ENCODE measurements at places on chromosomes 2 and 18.

DNA sequence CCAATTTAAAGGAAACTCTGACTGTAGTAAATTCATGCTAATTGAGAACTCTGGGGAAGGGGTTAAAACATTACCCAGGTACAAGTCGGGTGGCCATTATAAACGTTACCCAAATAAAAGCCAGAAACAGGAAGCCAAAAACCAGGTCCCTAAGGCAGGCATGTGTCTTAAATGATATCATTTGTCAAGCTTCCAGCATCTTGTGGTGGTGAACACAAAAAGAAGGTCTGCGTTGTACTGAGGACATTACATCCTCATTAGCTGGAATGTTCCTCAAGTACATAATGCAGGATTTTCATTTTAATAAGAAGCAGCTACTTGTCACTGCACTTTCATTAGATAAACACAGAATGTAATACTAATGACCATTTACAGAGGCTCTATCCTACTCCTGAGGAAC lies 10.9 kb downstream of the PTGR3 start:
- no peak for DNase-seq

GRCh38 chr2:174058026-174058425 lies 92.9 kb upstream of the SP3 start:
- DNase-seq: no peak

- DNase-seq: no peak
Observed at GRCh38 chr2:218091746-218092145, 22.7 kb downstream of the RUFY4 start.

- DNase-seq: peak; percentile 90
Observed at GRCh38 chr2:173027181-173028128, 48.2 kb upstream of the MAP3K20 start.

DNA sequence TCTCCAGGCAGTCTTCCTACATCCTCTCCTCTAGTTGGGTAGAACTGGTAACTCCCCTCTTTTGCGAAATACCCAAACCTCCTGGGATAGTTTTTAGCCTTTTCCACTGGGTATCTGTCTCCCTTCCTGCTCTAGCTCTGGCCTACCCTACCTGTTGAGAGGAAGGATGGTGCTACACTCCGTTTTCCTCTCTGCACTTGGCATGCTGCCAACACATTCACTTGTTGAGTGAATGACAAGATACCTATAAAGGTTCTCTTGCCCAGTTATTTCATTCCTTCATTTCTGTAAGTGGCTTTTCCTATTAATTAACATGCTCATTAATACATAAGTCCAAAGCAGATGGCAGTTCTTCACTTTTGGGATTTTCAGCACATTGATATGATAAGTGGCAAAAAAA lies 293.8 kb downstream of the CNTNAP5 start:
- no peak for DNase-seq

GRCh38 chr2:72770879-72771461 lies 54.9 kb downstream of the EXOC6B start:
- DNase-seq: peak; percentile 87

GRCh38 chr2:41695198-41696113 lies 352.4 kb upstream of the PKDCC start:
- DNase-seq: no peak

DNA sequence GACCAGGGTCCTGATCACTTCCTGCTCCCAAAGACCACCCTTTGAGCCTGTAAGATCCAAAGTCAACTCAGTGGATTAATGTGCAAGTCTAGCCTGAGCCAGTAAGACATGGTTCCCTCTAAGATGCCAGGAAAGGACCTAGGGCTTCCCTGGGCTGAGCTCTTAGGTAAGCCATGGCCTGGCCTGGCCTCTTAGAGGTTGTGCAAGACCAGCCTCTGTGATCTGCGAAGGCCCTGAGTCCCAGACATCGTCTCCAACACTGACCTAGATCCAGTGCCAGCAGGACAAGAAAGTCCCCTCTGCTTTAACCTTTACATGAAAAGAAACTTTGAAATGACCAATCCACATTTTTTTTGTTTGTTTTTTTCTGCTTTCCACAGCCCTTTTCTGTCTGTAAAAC lies 73.6 kb upstream of the CYP1B1 start:
- no peak for DNase-seq

DNA sequence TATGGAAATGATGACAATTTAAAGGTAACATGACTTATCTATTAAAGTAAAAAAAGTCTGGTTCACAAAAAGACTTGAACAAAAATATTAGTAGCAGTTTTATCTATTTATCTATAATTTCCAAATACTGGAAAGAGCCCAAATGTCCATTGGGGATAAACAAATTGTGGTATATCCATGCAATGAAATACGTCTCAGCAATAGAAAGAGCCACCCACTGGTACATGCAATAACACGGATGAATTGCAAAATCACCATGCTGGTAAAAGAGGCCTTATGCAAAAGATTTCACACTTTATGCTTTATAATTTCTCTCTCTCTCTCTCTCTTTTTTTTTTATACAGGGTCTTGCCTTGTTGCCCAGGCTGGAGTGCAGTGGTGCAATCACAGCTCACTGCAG lies 91.4 kb upstream of the ASAP2 start:
- DNase-seq: no peak

DNA sequence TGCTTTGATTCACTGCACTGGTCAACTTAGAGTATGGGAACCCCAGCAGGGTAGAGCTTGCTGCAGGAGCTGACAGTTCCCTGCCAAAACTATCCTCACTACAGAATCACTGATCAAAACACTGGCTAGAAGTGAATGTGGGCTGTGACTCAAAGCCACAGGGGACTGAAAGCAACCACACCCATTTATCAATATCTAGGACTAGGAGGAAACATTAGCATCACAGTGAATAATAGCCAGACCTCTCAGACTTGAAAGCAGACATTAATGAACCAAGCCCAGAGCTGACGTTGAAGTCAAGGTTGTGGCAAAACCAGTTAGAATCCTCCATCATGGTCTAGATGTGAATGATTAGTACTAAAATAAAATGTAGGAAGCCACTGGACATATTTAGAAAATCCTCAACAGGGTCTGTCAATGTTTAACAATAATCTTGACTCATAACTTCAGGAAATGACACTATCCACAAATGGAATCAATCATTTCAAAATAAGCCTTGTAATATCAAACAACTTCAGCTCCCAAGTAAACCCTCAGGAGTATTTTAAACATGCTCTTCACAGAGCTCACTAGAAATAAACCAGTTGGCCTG lies 131.4 kb downstream of the CDH20 start:
- no peak for DNase-seq

DNA sequence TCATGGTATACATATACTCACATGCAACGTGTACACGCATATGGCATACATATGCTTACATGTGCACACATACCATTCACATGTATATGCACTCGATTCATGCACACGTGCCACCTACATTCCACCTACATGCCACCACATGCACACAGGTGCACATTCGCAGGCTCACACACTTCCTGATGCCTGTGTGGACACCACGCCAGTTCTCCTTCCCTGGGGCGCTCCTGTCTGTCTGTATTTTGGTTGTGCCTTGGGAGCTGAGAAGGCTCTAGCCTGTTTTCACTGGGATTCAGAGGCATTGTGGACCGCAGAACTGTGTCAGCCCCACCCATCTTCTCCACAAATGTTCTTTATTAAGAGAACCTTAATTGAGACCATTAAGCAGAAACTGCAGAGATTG lies 96.6 kb upstream of the CTDP1 start:
- no peak for DNase-seq

DNA sequence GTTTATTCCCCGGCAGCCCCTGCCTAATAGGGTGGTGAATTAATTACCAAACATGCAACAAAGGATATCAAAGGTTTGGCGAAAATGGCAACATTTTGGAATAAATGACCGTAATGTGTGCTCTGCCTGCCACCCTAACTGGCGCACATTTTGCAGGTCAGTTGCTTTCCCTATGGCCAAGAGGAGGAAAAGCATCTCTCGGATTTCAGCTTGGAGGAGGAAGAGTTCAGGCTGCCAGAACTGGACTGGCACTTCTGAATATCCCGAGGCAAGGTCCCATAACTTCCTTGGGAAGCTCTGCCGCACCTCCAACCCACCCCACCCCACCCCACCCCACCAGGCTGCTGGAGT lies 37.1 kb downstream of the SLC25A52 start:
- no peak for DNase-seq

DNA sequence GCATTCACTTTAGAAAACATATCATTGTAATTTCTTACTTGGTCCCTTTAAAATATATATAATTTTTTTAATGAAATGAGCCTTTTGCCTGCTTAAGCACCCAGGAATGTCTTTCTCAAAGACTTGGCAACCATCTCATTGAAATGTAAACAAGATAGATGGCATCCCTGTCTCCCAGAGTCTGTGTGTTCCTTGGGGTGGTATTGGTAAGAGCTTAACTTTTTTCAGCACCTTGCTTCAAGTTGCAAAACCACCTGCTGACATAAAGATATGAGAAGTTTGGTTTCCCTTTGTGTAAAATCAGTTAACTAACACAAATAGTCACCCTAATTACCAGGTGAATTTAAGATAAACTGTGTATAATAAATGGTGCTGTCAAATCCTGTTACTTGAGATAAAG lies 266.9 kb downstream of the DSC3 start:
- no peak for DNase-seq

- DNase-seq: no peak
Observed at GRCh38 chr18:77090546-77091174, 41.9 kb downstream of the MBP start.

DNA sequence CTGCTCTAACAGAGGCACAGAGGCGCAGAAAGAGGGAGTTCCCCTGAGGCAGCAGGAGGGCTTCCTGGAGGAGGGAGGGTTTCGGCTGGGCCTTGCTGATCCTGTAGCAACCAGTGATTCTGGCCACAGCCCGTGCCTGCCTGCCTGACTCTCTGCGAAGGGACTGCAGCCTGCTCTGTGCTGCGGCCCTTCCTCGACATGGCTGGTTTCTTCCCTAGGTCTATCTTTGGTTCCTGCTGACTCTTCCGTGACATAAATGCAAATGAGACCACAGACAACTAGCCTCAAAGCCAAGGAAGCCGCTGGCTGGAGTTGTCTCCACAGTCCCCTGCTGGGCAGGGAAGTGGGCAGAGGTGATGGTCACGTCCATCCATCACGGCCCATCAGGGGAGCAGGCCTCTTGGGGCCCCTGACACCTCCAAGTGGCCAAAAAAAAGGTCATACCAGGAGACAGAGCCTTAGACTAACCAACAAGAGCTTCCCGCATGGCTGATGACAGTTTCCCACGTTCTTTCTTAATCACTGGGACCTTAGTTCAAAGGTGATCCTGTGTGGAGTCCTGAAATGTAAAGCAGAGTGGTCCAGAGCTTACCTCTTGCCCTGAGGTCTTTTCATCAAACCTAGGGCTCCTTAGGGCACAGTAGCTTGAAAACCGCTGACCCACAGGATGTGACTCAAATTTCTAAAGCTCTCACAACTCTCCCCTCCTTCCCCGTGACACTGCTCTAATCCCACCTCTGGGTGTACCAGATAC lies 55.3 kb downstream of the HS1BP3 start:
- no peak for DNase-seq

DNA sequence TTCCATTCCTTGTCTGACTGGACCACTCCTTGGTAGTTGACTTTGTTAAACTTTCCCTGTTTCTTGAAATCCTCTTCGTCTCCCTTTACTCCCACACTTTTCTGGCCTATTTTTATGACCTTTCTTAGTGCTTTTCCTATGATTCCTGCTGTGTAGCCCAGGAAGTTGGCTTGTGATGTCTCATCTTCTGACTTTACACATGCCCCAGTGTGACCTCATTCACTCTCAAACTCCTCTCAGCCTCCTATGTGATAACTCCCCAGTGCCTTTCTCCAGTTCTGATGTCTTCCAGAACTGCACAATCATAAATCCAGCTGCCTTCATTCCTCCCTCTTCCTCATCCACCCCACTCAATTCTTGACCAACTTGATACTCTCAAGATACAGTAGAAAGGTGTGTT lies 407.6 kb downstream of the TGIF1 start:
- no peak for DNase-seq

- peak; percentile 74 for DNase-seq
Observed at GRCh38 chr2:33598561-33599174, 431 bp downstream of the FAM98A start.

DNA sequence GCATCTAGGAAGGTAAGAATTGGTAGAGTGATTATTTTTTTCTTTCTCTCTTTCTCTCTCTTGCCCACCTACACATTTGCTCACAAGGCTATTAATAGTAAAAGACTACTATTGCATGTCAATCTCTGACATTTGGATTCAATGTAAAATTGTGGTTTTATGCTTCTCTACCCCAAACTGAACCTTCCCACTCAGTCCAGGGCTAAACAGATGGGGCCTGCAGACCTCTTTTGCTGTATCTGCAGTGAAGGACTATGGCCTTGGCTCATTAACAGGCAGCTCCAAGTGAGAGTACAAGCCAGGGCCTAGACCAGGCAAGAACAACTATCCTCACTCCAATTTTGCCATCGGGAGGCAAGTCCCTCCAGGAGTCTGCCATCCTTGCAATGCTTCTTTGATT lies 68.3 kb upstream of the ARL4C start:
- DNase-seq: no peak

Data from erythroblast (primary cell).